Stimulated activated CD4-positive, alpha-beta T cell treated with anti-CD3 and anti-CD28 coated beads, Interleukin-1b, Interleukin-23, amount 100 ng/mL, for 24 hours (primary cell): ENCODE measurements at places on chromosomes 12 and 14.

GRCh38 chr12:501722-502447 is 42.1 kb downstream of the B4GALNT3 start:
- DNase-seq: no peak

- no peak for DNase-seq
These were observed 50.6 kb upstream of the ETV6 start for GRCh38 chr12:11598900-11599299.

- no peak for DNase-seq
These were observed 594 bp downstream of the TAMALIN start for GRCh38 chr12:52007158-52007921.

GRCh38 chr14:100140452-100141078 is 18.9 kb downstream of the DEGS2 start:
- DNase-seq: no peak

DNA sequence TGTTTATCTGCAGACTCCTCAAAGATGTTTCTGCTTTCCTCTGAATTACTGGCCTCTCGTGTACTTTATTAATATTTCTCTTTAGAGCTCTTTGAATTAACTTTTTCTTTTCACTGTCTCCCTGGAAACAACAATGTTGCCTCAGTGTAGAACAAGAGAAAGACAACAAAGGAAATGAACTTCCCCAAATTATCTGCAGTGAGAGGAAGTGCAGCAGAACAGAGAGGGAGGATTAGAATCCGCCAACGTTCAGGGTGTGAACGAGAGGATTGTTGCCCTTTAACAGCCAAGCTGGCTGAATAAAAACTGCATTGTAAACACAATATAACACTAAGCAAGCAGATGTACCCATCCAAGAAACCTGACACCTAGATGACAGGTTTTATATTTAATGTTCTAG is 375.9 kb downstream of the GALC start:
- no peak for DNase-seq

DNA sequence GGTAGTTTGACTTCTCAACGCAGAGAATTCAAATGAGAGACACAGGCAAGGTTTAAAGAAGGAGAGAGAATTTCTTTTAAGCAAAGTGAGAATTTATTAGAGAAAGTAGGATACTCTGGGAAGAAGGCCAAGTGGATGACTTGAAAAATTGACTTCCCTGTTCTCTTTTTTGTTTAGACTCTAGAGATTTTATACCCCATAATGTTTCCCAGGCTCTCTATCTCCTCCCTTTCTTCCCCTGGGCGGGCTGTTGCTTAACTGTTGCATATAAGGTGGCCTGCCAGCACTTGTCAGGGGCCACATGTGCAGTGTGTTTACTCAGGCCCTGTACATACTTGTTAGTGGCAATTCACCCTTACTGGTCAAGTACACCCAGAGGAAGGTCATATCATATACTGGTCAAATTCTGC is 403.7 kb downstream of the SLC6A15 start:
- DNase-seq: no peak

GRCh38 chr12:9319842-9320173 is 111.6 kb upstream of the PZP start:
- no peak for DNase-seq

- DNase-seq: no peak
These were observed 146.4 kb downstream of the FOXN3 start for GRCh38 chr14:89270439-89271227.

- DNase-seq: no peak
These were observed 140.3 kb downstream of the NEDD1 start for GRCh38 chr12:97047361-97047760.

DNA sequence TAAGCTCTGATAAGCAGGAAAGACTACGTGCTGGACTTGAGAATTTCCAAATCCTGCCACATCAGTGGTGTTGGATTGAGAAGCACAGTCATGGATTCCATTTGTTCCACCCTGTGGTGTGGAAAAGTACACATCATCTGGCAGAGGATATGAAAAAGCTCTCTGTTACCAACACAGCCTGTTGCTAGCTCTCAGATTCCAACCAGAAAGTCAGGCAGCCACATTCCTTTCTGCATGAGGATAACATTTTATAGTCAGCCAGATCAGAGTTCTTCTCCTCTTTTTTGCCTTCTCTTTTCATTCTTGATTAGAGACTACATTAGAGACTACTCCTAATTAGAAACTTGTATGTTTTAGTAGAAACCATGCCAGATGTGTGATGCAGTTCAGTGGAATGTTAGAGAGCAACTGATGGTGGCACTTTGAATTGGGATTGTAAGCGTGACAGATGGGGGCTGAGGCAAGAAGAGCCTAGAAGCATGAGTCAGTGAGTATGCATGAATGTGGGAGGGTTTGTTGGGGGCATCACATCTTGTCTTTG is 61.2 kb upstream of the STXBP6 start:
- no peak for DNase-seq

GRCh38 chr12:111168009-111168900 is 200.6 kb downstream of the PHETA1 start:
- no peak for DNase-seq

DNA sequence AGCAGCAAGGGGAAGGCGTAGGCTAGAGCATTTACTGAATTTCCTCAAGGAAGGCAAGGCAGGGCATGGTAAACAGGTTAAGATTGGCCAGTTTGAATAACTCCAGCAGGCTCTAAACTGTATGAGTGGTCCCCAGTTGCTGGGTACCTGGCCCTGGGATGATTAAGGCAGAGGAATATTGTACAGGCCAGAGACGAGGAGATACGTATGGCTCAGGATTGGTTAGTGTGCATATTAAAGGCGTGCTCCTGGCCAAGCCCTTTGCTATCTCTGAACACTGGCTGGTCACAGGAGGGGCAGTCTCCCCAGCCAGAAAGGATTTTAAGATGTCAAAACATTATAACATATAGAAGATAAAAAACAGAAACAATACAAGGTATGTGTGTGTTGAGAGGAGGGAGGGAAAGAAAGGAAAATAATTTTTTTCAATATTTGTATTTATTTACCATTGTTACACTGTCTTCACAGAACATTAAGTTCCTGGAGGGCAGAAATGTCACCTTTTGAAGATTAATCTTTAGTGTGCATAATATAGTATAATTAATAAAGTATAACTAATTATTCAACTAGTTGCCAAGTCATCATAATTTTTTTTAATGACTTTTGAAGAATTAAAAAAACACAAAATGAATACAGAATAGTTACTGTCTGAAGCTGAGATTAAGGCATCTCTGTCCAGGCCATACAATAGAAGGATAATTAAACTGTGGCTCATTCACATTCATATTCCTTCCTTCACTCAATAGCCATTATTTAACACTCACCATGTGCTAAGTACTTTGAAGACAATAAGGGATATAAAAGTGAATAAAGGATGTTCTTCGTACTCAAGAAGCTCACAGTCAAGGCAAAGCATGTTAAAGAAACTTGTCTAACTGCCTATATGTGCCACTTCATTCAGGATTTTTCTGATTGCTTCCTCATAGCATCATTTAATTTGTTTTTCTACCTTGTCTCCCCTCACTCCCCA is 41.9 kb downstream of the DCP1B start:
- no peak for DNase-seq

DNA sequence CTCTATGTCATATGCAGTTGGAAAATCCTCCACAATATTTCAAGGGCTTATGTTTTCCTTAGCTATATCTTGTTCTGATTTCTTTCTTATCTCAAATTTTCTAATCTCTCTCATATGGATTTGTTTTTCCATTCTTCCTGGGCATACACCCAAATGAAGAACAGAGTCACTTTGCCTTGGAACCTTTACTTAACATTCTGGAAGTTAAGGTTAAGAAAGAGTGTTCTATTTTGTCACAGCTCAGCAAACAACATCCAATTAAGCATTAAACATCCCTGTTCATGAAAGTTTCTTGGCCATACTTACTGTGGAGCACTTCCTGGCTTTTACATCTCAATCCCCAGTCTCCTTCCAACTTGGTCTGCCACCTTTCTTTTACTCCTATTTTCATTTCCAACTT is 5.3 kb downstream of the NAV3 start:
- DNase-seq: no peak

- no peak for DNase-seq
These were observed 98.7 kb downstream of the WIF1 start for GRCh38 chr12:65022421-65022820.

DNA sequence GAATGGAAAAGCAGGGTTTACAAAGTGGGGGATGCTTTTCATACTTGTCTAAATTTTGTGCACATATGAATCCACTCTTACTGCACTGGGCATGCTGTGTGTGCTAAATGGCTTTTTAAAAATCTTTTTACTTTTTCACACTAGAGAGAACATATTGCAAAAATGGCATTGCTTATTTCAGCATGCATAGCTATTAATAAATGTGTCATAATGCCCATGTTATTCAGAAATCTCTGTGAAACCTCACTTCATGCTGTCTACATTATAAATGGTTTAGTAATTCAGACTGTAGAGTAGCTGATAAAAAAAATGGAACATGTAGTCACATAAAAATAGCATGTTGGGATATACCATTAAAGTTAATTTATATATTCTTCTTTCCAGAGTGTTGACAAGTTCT is 593.8 kb downstream of the RPL10L start:
- DNase-seq: no peak

- no peak for DNase-seq
These were observed 10.6 kb upstream of the TBPL2 start for GRCh38 chr14:55450987-55451386.

DNA sequence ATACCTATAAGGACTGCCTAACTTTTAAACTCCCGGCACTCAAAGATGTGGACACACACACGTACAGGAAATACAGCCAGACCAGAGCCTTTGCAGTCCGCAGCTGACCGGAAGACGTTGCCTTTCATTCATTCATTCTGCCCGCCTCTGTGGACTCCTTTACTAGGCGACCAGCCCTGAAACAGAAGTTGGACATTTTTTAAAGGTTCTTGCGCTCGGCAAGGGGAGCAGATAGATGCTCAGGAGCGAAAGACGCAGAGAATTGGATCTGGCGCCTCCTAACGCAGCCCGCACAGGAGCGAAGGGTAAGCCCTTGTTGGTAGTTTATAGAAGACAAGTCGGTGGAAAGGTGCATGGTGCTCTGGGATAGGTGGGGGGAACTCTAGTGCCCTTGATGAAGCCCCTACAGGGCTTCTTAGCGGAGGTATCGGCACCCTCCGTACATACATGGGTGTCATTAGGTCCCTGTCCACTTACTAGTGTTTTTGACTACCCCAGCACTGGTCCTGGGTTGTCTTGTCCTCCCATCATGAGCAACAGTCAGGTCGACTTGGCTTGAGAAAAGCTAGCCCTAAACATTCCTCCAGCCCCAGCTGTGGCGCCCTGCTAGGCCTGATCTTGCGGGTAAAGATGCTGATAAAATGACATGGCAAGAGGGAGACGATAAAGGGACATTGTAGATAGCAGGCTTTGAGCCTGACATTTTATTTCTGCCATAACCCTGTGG is at the start of gene KDM2B:
KDM2B (minus strand) TSS at position 65 of the 727 bp plus-strand sequence. CDS start 112 bp downstream, outside the sequence.
- no peak for DNase-seq

DNA sequence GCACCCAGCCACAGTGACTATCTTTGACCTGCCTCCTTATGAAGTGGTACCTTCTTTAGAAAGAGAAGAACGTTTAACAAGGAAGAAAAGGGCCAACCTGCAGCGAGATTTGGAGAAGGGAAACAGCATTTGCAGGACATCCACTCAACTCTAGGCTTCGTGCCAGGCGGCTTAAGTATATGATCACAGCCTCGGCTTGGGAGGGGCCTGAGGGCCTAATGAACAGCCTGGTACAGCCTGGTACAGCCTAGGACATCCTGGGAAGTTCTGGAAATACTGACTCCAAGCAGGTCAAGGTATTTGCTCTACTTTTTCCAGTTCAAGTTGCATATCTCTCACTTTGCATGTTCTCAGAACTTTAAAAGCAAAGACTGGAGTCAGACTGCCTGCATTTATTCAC is 16.1 kb downstream of the HCAR2 start:
- DNase-seq: no peak

GRCh38 chr14:24171422-24172260 is at the start of gene REC8:
REC8 (plus strand) TSS chr14:24172080; CDS start chr14:24172553, 473 bp downstream.
- DNase-seq: peak; percentile 37

GRCh38 chr14:52051871-52052270 is 17.0 kb downstream of the NID2 start:
- DNase-seq: no peak

- DNase-seq: no peak
These were observed 104.0 kb upstream of the PTPRB start for GRCh38 chr12:70741256-70741655.

DNA sequence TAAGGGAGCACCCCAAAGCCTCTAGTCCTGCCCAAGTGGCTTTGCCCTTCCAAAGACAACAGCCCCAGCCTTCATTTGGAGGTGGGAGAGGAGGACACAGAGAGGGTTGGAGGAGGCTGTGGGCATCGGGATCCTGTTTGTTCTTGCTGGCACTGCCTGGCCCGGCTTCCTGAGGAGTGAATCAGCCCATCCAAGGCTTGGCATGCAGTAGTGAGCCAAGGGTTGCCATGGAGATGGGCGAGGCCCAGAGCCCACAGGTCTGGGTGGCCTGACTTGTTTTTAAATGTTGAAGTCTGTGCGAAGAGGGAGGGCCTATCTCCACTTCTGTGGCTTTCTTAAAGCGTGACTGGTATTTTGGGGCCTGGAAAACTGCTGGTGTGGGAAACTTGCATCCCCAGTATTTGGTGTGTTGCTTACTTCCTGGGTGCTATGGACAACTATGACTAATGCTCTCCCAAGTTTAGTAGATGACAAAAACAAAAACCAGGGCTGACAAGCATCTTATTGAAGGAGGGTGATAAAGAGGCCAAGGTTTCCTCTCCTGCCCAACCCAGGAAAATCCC is 15.8 kb downstream of the CD9 start:
- DNase-seq: no peak

GRCh38 chr14:104912053-104912452 is 12.6 kb upstream of the PLD4 start:
- no peak for DNase-seq

GRCh38 chr12:29908157-29908556 is 124.4 kb upstream of the TMTC1 start:
- no peak for DNase-seq

DNA sequence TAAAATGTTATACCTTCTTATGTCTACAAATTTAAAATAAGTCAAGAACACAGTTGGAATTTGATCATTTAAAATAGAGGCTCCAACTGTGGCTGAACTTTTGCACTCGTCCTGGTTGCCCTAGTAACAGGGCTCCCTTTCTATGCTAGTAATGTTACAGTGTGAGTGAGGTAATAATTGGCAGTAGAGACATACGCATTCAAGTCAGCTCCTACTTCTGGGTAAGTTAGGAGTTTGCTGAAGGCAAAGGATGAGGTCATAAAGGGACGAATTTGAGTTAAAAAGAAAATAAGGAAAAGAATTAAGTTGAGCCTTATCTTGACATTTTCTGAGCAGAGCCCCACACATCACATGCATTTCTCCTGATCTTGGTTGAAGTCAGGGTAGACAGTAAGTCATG is 129.1 kb downstream of the TMEM117 start:
- DNase-seq: no peak

- DNase-seq: no peak
These were observed 86.0 kb upstream of the BCL11B start for GRCh38 chr14:99357916-99358390.

DNA sequence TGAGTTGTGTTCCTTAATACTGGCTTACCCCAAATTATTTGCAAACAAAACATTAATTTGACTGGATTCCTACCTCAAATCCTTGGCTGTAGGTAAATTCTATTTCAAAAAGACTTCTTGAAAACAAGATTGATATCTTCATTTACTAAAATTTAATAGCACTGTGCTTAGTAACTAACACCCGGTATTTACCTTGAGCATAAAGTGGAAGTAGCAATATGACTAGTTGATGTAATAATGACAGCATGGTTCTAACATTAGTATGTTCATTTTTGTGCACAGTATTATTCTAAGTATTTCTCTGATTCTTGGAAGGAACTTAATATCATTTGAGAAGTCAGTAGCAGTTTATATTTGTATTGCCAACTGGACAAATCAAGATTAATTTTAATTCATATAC is 96.8 kb downstream of the PPHLN1 start:
- no peak for DNase-seq
